ENCODE measurements at places on chromosomes 11 and 22.

- no peak for DNase-seq
Observed at GRCh38 chr11:66850588-66851238, 6.2 kb upstream of the LRFN4 start.

DNA sequence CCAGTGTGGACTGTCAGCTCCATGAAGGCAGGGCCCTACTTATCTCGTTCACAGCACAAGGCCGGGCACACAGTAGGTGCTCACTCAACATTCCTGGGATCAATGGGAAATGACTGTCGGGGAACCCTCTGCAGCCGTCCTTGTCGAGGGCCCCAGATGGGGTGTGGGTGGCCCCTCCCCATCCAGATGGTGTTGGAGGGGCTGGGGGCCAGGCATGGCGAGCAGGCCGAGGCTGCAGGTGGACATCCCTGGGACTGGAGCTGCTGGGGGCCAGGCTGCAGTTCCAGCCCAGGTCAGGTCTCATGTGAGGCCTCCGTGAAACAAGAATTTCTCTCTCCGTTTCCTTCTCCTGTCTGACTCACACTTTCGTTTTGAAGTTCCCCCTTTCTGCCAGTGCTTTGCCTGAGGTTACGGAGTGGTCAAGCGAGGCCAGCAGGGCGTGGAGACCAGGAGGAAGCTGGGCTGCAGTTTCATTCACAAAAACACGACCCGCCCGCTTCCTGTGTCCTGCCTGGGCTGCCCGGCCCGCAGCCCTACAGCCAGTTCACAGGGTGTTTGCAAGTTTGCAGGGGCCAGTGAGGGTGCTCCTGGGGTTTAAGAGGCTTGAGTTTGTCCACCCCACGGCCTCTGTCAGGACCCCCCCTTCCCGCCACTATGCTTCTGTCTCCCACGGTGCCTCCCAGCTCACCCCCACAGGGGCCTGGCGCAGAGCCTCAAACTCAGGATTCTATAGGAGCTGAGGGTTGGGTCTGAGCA is 4.5 kb downstream of the MYEOV start:
- DNase-seq: no peak

GRCh38 chr11:119423509-119424254 is 710 bp upstream of the THY1 start:
- DNase-seq: no peak

- peak; percentile 93 for DNase-seq
Observed at GRCh38 chr11:132632641-132633124, 899.6 kb downstream of the OPCML start.

- no peak for DNase-seq
Observed at GRCh38 chr11:86152901-86153300, 84.0 kb upstream of the PICALM start.

DNA sequence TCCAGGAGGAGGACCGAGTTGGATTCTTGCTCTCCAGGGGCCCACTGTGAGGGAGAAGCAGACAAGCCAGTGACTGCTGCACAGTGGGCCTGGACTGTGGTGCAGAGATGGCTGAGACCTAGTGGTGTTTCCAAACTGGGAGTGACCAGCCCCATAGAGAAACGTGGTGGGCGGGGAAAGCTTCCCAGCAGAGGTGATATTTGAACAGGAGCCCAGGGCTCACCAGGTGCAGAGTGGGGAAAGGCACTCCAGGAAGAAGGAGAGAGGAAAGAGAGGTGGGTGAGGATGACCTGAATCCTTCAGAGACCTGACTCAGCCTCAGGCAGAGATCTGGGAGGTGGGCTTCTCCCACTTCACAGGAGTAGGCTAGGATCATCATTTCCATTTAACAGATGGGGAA is 52.1 kb upstream of the RASD2 start:
- DNase-seq: no peak

GRCh38 chr22:20606041-20606783 is 98.8 kb downstream of the MED15 start:
- DNase-seq: peak; percentile 6

DNA sequence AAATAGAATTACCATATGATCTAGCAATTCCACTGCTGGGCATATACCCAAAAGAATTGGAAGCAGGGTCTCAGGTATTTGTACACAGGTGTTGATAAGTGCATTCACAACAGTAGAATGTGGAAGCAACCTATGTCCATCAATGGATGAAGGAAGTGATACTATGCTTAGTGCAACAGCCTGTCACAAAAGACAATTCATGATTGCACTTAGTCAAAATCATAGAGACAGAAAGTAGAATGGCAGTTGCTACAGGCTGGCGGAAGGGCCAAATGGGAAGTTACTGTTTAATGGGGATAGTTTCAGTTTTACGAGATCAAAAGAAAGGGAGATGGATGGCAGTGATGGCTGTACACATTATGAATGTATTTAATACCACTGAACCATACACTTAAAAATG is 42.0 kb downstream of the SGSM3 start:
- DNase-seq: no peak

DNA sequence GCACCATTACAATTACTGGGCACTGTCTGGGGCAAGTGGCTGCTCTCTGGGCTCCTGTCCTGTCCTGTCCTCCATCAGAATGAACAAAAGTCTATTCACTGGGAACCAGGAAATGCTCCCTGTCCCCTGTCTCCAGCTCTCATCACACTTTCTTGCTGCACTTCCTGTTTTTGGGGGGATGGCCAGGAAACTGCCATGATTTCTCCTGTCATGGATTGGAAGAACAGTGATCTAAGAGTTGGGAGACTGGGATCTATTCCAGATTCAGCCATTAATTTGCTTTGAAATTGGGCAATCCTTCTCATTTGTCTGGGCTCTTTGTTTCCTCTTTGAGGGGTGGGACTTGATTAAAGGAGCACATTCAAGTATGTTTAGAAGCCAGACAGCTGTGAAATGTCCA is 61.4 kb upstream of the KIRREL3 start:
- no peak for DNase-seq

GRCh38 chr11:65323813-65324212 is 9.1 kb downstream of the CDC42EP2 start:
- no peak for DNase-seq

DNA sequence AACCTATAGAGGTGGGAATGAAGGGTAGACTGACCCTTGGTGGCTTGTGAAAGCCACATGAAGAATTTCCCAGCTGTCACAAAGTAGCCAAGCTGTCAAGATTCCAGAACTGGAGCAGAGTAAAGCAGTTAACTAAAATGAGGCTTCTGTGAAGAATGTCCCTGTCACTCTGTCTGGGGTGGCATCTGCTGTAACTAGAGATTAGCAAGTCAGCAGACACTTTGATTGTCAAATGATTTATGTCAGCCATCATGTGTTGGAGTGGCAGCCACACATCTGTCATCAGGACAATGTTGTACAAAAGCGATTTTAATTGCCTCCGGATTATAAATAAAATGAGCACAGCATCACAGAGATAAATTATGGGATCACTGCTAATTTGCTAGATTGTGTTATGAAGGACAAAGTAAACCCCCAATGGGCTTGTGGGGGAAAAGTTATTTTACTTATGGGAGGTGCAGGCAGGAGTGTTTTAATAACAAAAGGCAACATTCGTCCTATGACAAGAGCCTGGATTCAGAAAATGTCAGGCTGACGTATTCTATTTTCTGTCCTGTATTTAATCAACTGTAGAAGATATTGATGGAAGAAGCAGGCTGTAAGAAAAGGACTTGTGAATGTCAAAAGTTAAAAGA is 270.9 kb downstream of the FAM181B start:
- no peak for DNase-seq

DNA sequence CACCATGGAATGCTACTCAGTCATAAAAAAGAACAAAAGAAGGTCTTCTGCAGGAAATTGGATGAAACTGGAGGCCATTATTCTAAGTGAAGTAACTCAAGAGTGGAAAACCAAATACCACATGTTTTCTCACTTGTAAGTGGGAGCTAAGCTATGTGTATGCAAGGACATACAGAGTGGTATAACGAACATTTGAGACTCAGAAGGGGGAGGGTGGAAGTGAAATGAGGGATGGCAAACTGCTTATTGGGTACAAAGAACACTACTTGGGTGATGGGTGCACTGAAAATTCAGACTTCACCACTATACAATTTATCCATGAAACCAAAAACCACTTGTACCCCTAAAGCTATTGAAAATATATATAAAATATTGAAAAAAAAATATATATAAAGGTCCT is 13.4 kb upstream of the CAT start:
- DNase-seq: no peak

DNA sequence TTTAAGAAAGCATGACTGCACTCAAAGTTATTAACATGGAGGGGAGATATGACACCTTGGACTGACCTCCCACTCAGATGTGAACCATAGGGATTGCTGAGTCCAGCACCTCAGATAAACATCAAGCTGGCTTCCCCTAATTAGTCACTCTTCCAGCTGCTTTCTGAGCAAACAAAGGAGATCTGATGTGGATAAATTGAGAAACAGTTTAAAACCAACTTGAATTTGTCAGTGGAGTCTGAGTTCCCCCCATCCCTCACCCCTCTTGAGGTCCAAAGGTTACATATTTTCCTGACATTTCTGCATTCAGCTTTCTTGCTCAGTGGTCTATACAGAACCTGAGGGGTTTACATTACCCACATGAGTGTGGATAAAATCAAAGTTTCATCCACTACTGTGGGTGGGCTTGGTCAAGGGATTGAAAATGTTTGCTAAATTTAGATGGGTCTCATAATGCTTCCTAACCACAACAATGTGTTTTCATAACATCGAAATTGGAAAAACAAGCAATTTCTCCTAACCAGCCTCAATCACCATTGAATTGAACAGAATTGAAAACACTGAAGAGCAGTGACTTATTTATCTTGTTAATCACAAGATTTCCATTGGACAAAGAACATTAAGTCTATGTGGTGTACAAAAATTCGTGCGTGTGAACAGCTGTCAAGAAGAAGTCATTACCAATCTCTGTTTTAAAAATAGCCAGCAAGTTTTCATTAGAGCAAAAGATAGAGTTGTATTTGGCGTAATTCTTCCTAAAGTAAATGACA is 292.3 kb downstream of the METTL15 start:
- no peak for DNase-seq

- no peak for DNase-seq
Observed at GRCh38 chr11:80196041-80196440, 755.2 kb upstream of the TENM4 start.

GRCh38 chr11:126340960-126341606 is 14.4 kb upstream of the ST3GAL4 start:
- DNase-seq: no peak
